Fibroblast of villous mesenchyme (primary cell): ENCODE measurements at places on chromosomes 2 and 18. TPM values are rescaled to one million over a fixed set of nuclear protein-coding genes. Genes with fewer than 3 reads are reported as not detected.

GRCh38 chr2:16214391-16214790, 274.0 kb downstream of the MYCN start:
- DNase-seq: no peak

- peak; percentile 74 for DNase-seq
Observed at GRCh38 chr18:77206676-77207374, 42.8 kb upstream of the GALR1 start.

- DNase-seq: no peak
Observed at GRCh38 chr2:74755386-74755785, 78.5 kb upstream of the HK2 start.

DNA sequence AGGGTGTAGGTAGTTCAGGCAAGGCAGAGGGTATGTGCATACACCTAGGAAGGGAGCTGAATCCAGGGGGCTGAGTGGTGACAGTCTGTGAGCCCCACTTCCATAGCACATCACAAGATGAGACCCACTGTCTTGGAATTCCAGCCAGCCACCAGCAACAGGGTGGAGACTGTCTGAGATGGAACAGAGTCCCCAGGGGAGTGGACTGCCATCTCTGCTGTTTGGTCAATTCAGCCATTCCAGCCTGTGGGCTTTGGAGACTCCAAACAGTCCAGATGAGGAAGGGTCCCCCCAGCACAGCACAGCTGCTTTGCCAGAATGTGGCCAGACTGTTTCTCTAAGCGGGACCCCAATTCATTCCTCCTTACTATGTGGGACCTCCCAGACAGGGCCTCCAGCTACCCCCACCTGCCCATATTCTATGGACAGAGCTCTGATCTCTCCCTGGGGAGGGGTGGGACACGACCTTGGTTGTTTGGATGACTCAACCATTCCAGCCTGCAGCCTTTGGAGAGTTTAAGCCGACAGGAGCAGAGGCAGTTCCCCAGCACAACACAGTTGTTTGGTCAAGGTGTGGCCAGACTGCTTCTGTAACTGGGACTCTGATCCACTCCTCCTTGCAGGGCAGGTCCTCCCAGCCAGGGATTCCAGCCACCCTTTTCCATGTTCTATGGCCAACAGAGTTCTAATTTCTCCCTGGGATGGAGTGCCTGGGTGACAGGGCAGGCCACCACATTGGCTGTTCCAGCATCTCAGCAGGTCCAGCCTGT, 178.0 kb downstream of the RND3 start:
- DNase-seq: no peak

DNA sequence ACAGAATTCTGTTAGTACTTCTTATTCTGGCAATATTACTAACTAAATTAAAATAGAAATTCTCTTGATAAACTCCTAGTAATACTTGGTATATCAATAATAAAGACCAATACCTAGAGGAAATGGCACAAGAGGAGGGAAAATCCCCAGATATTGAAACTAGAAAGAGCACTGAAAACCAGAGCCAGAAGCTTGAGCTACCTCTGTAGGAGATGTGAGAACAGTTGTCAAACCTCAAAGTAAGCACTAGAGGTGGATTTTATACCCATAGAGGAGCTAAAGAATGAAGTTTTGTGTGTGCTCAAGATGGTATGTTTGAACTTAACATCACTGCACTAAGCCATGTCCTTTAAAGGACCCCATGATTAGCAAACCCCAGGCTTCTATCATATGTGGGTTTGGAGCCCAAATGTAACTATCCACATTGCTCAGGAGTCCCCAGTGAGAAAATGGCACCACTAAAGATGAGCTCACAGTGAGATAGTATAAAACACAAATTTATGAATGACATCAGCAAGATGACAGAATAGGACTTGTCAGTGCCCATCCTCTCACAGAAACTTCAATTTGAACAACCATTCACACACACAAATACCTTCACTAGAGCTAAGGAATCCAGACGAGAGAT, 122.1 kb downstream of the PKP4 start:
- no peak for DNase-seq

DNA sequence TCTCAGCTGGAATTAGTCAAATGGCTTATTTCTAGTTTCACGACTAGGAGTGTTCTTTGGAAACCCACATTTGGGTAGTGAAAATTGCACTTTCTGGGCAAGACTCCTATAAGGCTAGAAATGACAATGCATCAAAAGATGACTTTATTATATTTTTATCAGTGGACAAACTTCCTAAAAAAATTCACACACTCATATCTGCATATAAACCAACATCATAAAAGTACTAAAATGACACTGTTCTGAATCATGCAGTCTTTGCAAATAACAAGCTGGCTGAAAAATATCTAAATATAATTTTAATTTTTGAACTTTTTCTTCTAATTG, 17.6 kb downstream of the MXD1 start:
- DNase-seq: no peak

GRCh38 chr2:219603771-219604170, 6.1 kb downstream of the STK11IP start:
- no peak for DNase-seq

GRCh38 chr2:73749314-73749713, 12.2 kb upstream of the TPRKB start:
- no peak for DNase-seq

DNA sequence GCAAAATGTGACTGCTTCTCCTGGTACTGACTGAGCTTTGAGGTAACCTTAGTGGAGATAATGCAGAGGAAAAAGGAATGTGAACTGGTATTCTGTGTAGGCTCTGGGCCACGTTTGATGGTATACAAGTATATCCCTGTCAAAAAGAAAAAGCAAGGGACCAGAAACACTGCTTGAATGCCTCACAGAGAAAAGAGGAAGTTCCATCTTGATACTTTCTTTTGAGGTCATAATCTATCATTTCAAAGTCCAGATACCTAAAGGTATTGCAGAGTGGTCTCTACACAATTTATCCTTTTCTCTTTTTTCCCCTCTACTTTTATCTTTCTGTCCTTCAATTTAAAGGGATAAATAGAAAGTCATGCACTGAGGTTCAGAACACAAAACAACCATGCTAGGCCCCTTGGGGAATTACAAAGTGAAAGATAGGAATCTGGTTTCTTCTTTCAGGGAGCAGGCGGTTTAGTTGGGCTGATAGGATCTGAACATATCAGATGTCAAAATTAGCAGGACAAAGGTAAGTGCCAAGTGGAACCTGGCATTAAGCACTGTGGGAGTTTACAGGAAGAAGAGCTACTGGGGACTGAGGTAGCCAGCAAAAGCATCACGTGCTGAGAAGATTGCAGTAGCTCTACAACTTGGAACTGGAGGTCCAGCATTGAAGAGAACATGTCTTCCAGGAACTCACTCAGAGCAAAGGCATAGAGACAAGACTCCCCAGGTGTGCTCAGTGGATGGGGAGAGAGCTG, 121.2 kb downstream of the LYPD6 start:
- DNase-seq: no peak

GRCh38 chr18:26103579-26103978, 13.2 kb upstream of the SS18 start:
- peak; percentile 2 for DNase-seq

Gene NPHP1
- 4.3 and 4.8 TPM in 2 replicates for total RNA-seq

Gene CREG2
- not detected in 2 replicates for total RNA-seq

DNA sequence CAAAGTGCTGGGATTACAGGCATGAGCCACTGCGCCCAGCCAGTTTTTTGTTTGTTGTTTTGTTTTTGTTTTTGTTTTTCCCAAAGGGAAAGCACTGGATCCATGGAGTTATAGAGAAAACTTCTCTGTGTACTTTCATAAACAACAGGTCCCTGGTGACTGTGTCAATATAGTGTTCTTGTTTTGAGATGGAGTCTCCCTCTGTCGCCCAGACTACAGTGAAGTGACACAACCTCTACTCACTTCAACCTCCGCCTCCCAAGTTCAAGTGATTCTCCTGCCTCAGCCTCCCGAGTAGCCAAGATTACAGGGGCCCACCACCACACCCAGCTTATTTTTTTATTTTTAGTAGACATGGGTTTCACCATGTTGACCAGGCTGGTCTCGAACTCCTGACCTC, 16.5 kb downstream of the USP34 start:
- no peak for DNase-seq

GRCh38 chr2:177694348-177694747, 301.8 kb downstream of the AGPS start:
- no peak for DNase-seq

DNA sequence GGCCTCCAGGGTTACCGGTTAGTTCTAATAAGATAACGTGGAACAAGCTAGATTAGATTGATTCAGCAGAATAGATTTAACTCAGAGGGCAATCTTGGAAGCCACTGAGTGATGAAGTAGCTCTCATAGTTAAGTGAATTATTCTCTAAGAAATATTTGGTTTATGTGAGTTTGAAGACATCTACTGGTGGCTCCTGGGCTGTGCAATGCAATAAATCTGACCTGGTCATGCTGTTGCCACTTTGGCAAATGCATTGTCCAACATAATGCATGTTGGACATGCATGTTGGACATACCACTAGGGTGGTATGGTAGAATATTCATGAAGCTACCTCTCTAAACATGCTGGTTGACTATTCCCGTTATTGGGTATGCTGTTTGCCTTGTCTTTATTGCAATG, 493.7 kb upstream of the VRK2 start:
- DNase-seq: no peak

Gene CNGA3
- total RNA-seq: not detected in 2 replicates

- DNase-seq: no peak
Observed at GRCh38 chr2:168641636-168642035, 160.8 kb upstream of the NOSTRIN start.

DNA sequence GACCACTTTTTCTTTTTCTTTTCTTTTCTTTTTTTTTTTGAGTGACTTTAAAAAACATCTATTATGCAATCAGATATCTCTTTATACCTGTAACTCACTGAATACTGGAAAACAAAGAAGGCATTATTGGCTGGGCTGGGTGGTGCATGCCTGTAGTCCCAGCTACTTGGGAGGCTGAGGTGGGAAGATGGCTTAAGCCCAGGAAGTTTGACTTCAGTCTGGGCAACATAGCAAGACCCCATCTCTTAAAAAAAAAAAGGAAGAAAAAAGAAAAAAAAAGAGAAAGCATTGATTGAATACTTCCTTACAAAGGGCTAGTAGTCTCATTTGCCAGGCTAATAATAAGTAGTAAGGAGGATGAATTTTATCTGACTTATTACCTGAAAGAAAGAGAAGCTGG, 2.7 kb upstream of the MTCL1 start:
- no peak for DNase-seq

DNA sequence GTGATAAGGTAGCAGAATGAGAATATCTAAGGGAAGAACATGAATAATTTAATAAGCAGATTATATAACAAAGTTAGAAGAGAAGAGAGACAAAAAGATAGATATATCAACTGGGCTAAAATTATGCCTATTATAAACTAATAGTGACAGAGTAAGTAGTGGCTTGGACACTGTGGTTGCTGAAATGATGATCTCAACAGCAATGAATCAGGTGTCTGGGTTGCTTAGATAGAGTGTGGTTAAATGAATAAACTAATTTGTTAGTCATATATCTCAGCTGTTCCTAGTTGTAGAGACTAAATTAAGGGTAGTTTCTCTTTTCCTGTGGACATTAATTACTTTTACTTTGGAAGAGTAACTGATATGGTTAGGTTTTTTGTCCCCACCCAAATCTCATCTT, 1485.4 kb upstream of the CELF4 start:
- DNase-seq: no peak

DNA sequence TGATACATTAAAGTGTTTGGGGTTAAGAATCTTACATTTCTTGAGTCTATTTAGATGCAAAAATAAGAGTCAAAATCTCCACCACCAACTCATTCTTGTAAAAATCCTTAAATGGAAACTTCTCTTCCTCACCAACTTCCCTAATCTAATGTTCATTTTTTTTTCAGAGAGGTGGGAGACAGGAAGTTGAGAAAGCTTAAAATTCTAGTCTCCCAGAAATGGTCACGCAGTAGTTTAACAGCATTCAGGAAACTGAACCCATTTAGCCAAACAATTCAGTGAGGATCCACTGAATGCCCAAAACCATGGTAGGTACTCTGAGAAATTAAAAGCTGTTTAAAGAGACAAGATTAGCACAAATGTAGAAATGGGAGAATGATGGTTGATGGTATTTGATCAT, 69.0 kb downstream of the TXNL1 start:
- DNase-seq: no peak

DNA sequence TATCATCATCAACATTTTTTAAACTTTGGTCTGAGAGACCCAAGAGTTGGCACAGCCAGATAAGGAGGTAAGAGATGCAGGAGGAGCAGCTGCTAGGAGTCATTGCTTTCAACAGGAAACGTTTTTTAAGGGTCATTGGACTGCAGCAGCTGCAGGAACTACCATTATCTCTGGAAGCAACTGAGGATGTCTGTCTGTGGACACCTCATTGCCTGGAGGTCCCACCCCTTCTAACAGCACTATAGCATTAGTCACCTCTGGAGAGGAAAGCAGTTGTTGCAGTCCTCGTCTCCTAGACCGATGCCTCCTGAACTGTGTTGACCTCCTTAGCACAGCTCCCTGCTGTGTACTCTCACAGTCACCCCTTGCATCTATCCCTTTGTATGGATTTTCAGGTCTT, 21.5 kb upstream of the FSHR start:
- no peak for DNase-seq

Gene EFR3B
- under 0.01 TPM in 2 replicates for total RNA-seq

Gene SIX2
- under 0.01 TPM in 1 of 2 replicates, not detected in the other for total RNA-seq

Gene CTAGE1
- 0.43 TPM in 1 of 2 replicates, not detected in the other for total RNA-seq

Gene CYP27C1
- under 0.01 TPM in 2 replicates for total RNA-seq

Gene PJVK
- 0.97 and 1.3 TPM in 2 replicates for total RNA-seq

DNA sequence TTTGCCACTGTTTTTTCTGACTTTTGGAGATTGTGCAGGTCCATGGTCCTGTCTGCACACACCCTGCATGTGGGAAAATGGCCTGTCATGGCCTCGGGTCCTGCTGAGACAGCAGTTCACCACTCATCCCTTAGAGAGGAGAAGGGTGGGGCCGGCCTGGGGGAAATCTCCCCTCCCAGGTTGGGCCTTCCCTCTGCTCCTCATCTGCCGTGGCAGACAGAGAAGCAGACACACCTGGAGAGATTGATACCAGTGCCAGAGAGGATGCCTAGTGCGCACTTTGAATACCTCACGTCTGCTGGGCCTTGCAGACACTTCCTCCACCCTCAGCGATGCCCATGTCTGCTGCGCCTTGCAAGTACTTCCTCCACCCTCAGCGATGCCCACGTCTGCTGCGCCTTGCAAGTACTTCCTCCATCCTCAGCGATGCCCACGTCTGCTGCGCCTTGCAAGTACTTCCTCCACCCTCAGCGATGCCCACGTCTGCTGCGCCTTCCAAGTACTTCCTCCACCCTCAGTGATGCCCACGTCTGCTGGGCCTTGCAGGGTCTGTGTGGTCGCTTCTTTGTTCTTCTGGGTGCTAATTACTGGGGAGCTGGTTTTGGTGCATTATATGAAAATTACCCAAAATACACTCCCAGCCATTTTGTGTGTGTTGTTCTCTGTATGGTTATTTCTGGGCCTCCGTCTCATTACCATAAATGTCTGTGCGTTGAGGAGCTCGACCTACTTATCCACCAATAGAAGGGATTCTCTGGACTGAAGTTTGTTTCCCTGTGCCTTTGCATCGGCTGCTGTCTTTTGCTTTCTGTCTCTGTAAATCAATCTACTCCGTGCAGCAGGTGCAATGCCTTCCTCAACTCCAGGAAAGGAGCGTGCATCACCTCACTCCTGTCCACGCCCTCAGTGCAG, 186.9 kb upstream of the PXDN start:
- DNase-seq: no peak

- DNase-seq: no peak
Observed at GRCh38 chr2:3300224-3300995, 77.2 kb downstream of the EIPR1 start.

- DNase-seq: no peak
Observed at GRCh38 chr2:81658227-81658626, 1353.7 kb upstream of the LRRTM1 start.
